Hepatocyte (in vitro differentiated cells): ENCODE measurements at places on chromosomes 7 and 10. TPM values are rescaled to one million over a fixed set of nuclear protein-coding genes. Genes with fewer than 3 reads are reported as not detected.

- no peaks in the 10 kb centered on the region for H3K27me3 ChIP-seq
- peaks cover 12% of the 10 kb centered on the region for H3K4me1 ChIP-seq
- peak overlapping the region; percentile 67 for H3K27ac ChIP-seq
- H3K36me3 ChIP-seq, result no peaks in the 10 kb centered on the region
- peak overlapping the region; percentile 92 for H3K4me3 ChIP-seq
Observed at GRCh38 chr7:44748948-44749731, 493 bp downstream of the ZMIZ2 start.

GRCh38 chr10:121526801-121527221, 71.4 kb downstream of the FGFR2 start:
- no peaks in the 10 kb centered on the region for H3K27me3 ChIP-seq
- no peak overlapping the region for H3K4me3 ChIP-seq
- DNase-seq, result no peak
- peak overlapping the region; percentile 91 for H3K27ac ChIP-seq
- H3K4me1 ChIP-seq, result peaks cover 62% of the 10 kb centered on the region
- no peaks in the 10 kb centered on the region for H3K36me3 ChIP-seq

DNA sequence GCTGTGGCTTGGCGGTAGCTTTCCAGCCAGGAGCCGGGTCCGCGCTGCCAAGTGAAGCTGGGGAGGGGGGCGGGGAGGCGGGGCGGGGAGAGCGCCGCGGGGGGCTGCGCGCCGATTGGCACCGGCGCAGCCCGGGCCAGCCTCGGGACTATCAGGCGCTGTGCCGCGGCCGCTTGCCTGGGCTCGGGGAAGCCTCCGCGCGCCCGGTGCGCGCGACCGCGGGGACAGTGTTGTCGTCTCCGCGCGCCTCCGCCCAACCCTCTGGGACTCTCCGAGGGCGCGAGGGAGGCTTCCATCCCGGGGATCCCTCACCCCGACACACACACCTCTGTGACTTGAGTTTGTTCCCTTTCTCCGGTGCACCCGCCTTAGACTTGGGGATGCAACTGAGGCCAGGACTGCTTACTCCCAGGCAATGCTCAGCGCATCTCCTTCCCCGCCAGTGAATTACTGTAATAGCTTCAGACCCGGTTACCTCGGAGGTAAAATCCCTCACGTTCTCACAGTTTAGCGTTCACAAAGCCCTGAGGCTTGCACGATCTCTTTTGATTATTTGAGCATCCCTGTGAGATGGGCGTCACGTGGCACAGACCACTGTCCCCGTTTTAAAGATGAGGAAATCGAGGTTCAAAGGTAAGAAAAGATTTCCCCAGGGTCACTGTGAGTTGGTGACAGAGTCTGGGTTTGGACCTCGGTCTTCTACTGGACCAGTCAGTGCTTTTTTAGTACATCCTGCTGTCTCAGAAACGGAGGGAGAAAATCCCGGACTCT, at the start of gene NKX1-2:
Gene NKX1-2 (minus strand): TSS at position 24 of the 771 bp plus-strand sequence. CDS start 92 bp downstream, outside the sequence.
- H3K4me3 ChIP-seq, result peak within 1 kb of the TSS; percentile 34
- no peak within 1 kb of the TSS for H3K27ac ChIP-seq
- peaks cover 14% of the 10 kb centered on the region for H3K4me1 ChIP-seq
- H3K27me3 ChIP-seq, result peaks cover 93% of the 10 kb centered on the region

The AGR3 gene
- total RNA-seq, result 52.1 and 74.3 TPM in 2 replicates

The CCL24 gene
- total RNA-seq, result not detected in 2 replicates

DNA sequence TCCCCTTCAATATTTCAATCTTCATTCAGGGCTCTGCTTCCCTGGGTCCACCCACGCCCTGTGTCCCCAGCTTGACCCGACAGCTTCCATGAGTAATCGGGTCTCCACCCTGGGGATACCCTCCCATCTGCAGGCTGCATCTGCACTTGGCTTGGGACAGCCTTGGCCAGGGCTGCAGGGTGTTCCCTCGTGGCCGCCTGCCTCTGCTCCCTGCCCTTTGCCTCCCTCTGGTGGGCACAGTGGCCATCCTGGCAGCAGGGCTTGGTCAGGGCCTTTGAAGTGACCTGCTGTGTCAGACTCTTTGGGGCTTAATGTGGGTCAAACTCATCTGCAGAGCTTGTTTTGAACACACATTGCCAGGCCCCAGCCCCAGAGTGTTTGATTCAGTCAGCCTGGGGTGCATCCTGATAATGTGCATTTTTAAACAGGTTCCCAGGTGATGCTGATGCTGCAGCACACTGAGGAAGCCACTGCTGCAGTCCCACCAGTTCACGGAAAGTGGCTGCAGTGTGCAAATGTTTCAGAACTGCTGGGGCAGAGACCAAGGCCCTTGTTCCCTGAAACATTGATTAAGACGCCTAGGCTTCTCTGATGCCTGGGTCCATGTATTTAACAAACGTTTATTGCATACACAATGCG, 80.7 kb upstream of the SEC61G start:
- peak; percentile 30 for DNase-seq
- no peaks in the 10 kb centered on the region for H3K36me3 ChIP-seq
- peaks cover 6% of the 10 kb centered on the region for H3K4me1 ChIP-seq
- H3K27me3 ChIP-seq, result no peaks in the 10 kb centered on the region
- H3K27ac ChIP-seq, result no peak overlapping the region

GRCh38 chr7:98753989-98754479, 115.8 kb downstream of the TMEM130 start:
- no peaks in the 10 kb centered on the region for H3K36me3 ChIP-seq
- H3K27ac ChIP-seq, result no peak overlapping the region
- H3K4me3 ChIP-seq, result no peak overlapping the region
- H3K27me3 ChIP-seq, result no peaks in the 10 kb centered on the region
- DNase-seq, result peak; percentile 34
